ENCODE measurements at places on chromosomes 7 and 10. TPM values are rescaled to one million over a fixed set of nuclear protein-coding genes. Genes with fewer than 3 reads are reported as not detected.

The ABCB1 gene
- 42.0 TPM for total RNA-seq

The TLX1 gene
- not detected for total RNA-seq

The PSAP gene
- 782 TPM for total RNA-seq

The OR2F1 gene
- total RNA-seq, result not detected

The TSPAN15 gene
- total RNA-seq, result 65.7 TPM

All from mammary microvascular endothelial cell (primary cell).